Right ventricle myocardium superior (tissue), 1 donor: ENCODE measurements at places on chromosomes 1 and 21. TPM values are rescaled to one million over a fixed set of nuclear protein-coding genes. Genes with fewer than 3 reads are reported as not detected.

GRCh38 chr1:53046930-53047329 is 15.1 kb upstream of the PODN start:
- DNase-seq: no peak

GRCh38 chr1:235329139-235329902 is 951 bp downstream of the GGPS1 start:
- no peak for DNase-seq

DNA sequence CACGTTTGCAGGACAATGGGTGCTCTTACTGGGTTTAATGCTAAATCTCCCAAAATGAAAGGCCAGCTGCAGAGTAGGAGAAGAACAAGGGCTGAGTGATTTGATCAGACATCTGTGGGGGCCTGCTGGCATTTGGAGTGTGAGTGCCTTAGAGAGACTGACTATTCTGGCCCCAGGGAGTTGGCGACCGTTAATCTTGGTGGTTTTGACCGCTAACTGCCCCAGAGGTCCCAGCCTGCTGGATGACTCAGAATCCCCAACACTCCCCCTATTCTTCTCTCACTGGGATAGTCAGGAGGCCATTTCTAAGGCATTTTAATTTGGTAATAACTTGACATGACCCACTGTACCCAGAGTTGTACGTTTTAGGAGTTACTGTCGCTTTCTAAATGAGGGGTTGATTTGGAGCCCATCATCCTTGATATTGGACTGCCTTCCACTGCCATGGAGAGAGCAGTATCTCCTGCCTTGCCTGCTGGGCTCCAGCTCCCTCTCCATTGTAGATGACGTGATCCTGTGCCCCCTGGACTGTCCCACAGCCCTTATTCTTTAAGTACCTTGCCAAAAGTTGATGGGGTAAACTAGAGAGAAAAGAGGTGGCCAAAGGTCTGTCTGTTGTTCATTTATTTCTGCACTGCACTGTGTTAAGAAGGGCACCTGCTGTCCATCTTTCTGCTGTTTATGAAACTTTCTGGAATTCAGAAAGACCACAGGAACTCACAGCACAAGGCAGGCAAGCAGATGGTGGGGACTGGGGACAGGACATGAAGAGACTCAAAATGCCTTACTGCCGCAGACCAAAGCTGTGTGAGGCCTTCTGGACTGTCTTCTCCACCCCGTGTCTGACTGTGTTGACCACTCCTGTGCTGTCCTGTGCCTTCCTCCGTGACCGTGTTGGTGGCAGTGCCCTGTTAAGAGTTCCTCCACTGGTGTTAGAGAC is 98.2 kb upstream of the ARTN start:
- DNase-seq: no peak

DNA sequence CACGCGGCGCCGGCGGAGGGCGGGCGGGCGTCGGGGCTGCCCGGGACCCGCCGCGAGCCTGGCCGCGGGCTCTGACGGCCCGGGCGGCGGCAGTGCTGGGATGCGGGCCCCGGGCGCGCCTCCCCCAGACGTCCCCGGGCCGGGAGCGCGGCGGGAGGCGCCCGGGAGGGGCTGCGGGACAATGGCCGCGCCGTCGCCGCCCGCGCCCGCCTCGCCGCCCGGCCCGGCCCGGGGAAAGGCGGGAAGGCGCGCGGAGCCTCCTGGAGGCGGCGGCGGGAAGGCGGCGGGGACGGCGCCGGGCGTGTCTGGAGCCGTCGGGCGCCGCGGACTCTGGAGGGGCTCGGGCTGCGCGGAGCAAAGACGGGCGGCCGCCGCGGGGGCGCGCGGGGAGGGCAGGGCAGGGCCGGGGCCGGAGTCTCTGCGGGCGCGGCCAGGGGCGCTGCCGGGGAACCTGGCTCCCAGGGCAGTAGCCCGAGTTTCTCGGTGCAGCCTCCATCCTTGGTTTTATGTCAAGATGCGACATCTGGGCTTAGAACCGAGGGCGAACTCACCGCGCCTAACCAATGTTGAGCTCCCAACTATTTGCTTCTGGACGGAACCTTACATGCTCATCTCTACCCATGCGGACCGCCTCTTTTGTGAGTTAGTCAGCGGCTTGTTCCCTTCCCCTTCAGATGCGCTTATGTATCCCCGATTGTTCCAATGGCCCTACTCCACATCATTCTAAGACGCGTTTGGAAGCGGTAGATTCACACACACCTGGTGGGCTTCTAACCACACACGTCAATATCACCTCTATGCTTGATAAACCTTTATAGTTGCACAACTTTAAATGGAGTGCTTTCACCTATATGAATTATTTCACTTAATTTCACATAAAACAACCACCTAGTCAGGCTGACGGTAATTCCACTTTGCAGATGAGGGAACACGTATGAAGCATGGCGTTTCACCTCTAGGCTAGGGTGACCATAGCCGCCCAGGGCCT is 651 bp downstream of the ZBTB8A start:
- peak; percentile 46 for DNase-seq

LMOD1 gene
- total RNA-seq: 9.6 TPM

GRCh38 chr1:201791051-201791778 is 37.7 kb upstream of the IPO9 start:
- DNase-seq: no peak

C1orf122 gene
- total RNA-seq: 52.2 TPM

- no peak for DNase-seq
These were observed 46.8 kb downstream of the SPATA46 start for GRCh38 chr1:162329826-162330225.
